Smooth muscle cell of trachea (primary cell): ENCODE measurements at places on chromosomes 4 and X. TPM values are rescaled to one million over a fixed set of nuclear protein-coding genes. Genes with fewer than 3 reads are reported as not detected.

DCX gene
- total RNA-seq: not detected in 2 replicates

KLKB1 gene
- total RNA-seq: 0.17 TPM in 1 of 2 replicates, not detected in the other

NSG1 gene
- total RNA-seq: 0.58 and 1.5 TPM in 2 replicates

FSTL5 gene
- under 0.01 TPM in 2 replicates for total RNA-seq

MAOB gene
- 2.5 and 7.7 TPM in 2 replicates for total RNA-seq

KCNE5 gene
- 0.58 and 0.66 TPM in 2 replicates for total RNA-seq

ARL9 gene
- total RNA-seq: 0.15 and 0.17 TPM in 2 replicates

MAB21L2 gene
- 0.29 and 0.66 TPM in 2 replicates for total RNA-seq

SCD5 gene
- 5.5 and 24.1 TPM in 2 replicates for total RNA-seq

EDA gene
- 0.33 and 0.73 TPM in 2 replicates for total RNA-seq

MAGEA4 gene
- not detected in 2 replicates for total RNA-seq

REPS2 gene
- total RNA-seq: 0.73 and 0.99 TPM in 2 replicates

TSPAN6 gene
- 28.4 and 34.1 TPM in 2 replicates for total RNA-seq

FHIP1A gene
- 0.17 and 0.29 TPM in 2 replicates for total RNA-seq

ATP8A1 gene
- total RNA-seq: 1.3 and 7.0 TPM in 2 replicates

GRIA2 gene
- not detected in 2 replicates for total RNA-seq

FRAS1 gene
- under 0.01 and 0.15 TPM in 2 replicates for total RNA-seq

CFP gene
- 0.15 and 0.33 TPM in 2 replicates for total RNA-seq

GUCY2F gene
- total RNA-seq: under 0.01 TPM in 1 of 2 replicates, not detected in the other

CPZ gene
- 0.58 and 5.5 TPM in 2 replicates for total RNA-seq

C4orf36 gene
- 2.3 and 3.1 TPM in 2 replicates for total RNA-seq

IRAK1 gene
- 52.8 and 87.7 TPM in 2 replicates for total RNA-seq

ADH1A gene
- total RNA-seq: not detected in 2 replicates

LEF1 gene
- 0.33 TPM in 1 of 2 replicates, not detected in the other for total RNA-seq

SGMS2 gene
- 114 and 180 TPM in 2 replicates for total RNA-seq

TET2 gene
- total RNA-seq: 7.1 and 7.9 TPM in 2 replicates

CCDC110 gene
- total RNA-seq: 2.5 and 3.0 TPM in 2 replicates

CAMK2D gene
- total RNA-seq: 221 and 251 TPM in 2 replicates

UGT2A3 gene
- total RNA-seq: not detected in 2 replicates

PABPC1L2A gene
- not detected in 2 replicates for total RNA-seq

PALLD gene
- total RNA-seq: 117 and 176 TPM in 2 replicates

CT45A5 gene
- total RNA-seq: not detected in 2 replicates

KCND1 gene
- 1.9 and 4.3 TPM in 2 replicates for total RNA-seq

IL15 gene
- total RNA-seq: 6.5 and 8.7 TPM in 2 replicates
